ENCODE measurements at places on chromosomes 4 and X.

DNA sequence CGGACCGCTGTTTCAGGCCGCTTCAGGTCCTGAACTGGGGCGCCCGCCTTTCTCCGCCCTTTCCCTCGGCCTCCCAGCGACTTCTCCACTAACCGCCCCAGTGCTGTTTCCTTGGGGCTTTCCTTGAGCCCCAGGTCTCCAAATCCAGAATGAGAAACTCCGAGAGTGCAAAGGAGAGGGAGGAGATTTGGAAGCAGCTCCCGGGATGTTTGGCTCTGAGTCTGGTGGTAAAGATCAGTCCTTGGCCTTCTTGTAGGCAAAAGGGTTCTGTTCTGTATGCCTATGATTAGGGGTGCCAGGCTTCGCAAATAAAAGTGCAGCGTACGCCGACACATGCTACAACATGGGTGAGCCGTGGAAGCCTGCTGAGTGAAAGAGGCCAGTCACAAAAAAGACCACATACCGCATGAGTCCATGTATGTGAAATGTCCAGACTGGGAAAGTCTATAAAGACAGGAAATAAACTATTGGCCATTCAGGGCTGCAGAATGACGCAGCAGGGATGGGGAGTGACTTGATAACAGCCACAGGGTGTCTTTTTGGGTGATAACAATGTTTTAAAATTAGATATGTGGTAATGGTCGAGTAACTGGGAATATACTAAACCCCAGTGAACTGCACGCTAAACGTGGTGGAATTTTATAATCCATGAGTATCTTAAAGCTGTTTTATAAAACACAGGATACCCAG lies 99.8 kb downstream of the TRAPPC11 start:
- DNase-seq = no peak

- DNase-seq = no peak
Observed at GRCh38 chr4:15031993-15032675, 29.9 kb downstream of the CPEB2 start.

- DNase-seq = no peak
Observed at GRCh38 chr4:89773805-89774204, 63.2 kb downstream of the SNCA start.

- DNase-seq = no peak
Observed at GRCh38 chr4:118398226-118399090, 45.7 kb upstream of the PRSS12 start.

GRCh38 chr4:85788604-85789003 lies 313.7 kb downstream of the ARHGAP24 start:
- DNase-seq = no peak

DNA sequence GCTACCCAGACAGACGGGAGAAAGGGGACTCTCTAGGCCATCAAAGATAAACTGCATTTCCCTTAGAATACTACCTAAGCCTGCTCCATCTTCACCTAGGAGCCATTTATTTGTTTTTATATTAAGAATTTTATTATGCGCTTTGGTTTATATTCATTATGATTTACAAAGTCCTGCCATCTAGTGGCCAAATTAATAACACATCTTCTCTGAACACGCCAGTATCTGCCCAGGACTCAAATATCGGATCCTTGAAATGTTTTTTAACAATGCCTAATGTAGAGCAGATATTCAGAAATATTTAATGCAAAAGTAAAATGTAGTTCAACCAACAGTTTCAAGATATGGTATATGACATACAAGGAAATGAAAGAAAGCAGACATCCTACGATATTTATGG lies 20.8 kb upstream of the PRPS2 start:
- DNase-seq = no peak

DNA sequence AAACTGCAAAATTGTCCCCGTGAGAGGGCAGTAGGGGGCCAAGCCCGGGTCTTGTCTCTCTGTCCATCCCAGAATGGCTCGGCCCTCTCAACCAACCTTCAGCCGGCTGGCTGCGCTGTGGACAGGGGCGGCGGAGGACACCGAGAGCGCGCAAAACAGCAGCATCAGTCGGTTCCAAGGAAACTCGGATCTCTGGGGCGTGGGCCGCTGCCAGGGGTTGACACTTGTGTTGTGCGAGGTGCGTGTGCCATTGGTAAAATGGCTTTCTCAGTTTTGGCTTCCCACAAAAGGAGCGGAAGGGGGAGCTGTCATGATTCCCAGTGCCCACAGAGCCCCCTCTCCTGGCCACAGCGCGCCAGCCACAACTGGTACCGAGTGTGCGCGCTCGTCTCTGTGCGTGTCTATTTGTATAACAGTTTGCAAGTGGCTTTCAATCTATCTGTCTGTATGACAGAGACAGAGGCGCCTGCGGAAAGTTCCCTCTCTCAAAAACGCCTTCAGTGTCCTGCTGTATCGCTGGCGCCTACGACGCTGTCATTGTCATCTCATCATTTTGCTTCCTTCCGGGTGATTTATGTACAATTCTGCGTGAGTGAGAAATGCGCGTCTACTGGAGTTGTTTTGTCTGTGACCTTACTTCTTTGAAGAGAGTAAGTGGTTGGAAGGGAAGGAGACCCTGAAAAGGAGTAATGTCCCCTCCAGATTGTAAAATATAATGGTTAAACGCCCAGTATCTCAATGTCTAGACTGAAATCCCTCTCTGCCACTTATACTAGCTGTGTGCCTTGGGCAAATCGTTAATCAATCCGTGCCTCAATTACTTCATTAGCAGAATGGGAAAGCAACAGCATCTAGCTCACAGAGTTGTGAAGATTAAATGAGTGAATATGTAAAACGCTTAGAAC lies 1.8 kb downstream of the DKK2 start:
- peak; percentile 39 for DNase-seq

- DNase-seq = no peak
Observed at GRCh38 chr4:8928074-8928473, 56.4 kb upstream of the HMX1 start.

DNA sequence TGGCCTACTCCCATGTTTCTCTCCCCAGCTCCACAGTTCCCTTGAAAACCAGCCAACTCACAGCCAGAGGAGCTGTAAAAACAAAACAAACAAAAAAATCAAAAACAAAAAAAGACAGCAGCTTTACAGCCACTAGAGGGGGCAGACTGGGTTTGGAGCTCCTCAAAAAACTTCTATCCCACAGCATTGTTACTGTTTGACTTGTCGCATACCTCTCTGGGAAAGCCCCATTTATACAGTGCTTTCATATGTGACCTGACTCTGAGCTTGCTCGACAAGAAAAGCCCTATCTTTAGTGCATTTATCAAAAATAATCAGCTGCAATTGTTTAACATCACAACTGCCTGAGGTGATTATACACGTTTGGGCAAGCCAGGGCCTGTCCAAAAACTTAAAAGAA lies 21.6 kb downstream of the TSPAN6 start:
- no peak for DNase-seq

DNA sequence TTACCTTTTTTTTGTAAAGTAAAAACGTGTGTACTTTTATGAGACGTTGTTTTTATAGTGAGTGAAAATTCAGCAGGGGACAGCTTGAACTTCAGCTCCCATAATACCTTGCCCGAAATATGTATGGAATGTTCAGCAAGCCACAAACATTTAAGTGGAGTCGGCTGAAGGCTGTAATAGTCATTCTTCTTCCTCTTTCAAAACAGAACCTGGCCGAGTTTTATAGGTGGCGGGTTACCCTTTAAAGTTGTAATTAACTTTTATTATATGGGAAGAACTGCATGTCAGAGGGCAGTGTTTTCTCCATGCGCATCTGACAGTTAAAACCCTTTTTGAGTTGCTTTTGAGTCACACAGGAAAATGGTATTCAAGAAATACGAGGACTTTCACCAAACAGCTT lies 50.7 kb downstream of the CLDN34 start:
- no peak for DNase-seq

GRCh38 chr4:149409146-149409545 lies 406.5 kb downstream of the IQCM start:
- peak; percentile 27 for DNase-seq

DNA sequence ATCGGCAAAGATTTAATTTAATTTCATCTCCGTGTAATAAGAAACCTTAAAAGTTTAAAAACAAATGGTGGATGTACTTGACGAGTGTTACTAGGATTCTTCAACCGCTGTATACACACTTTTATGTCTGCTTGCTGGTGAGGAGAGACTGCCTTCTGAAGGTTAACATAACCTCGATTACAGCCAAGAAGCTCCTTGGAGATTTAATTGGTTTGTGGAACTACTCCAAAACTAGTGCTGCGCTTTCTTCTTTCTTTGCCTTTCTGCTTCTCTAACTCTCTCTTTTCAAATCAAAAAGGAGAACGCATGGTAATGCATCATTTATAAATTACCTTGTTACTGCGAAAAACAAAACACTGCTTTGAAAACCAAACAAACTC lies 109.0 kb downstream of the ANTXR2 start:
- DNase-seq = no peak

DNA sequence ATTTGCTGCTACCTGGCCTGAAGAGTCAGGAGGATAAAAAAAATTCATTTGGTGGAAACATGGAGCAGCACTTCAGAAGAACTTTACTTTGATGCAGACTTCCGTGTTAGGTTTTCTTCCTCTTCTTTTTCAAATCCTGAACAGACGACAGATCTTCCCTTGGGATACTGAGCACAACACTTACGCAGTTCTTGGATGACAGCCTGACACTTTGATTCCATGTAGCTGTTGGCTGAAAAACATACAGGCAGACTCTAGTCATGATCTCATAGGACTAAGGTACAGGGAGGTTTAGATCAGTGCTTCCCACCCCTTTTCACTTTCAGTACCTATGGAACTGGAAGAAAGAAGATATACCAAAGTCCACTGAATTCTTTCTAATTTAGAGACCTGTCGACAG lies 9.2 kb downstream of the CMC4 start:
- DNase-seq = no peak

DNA sequence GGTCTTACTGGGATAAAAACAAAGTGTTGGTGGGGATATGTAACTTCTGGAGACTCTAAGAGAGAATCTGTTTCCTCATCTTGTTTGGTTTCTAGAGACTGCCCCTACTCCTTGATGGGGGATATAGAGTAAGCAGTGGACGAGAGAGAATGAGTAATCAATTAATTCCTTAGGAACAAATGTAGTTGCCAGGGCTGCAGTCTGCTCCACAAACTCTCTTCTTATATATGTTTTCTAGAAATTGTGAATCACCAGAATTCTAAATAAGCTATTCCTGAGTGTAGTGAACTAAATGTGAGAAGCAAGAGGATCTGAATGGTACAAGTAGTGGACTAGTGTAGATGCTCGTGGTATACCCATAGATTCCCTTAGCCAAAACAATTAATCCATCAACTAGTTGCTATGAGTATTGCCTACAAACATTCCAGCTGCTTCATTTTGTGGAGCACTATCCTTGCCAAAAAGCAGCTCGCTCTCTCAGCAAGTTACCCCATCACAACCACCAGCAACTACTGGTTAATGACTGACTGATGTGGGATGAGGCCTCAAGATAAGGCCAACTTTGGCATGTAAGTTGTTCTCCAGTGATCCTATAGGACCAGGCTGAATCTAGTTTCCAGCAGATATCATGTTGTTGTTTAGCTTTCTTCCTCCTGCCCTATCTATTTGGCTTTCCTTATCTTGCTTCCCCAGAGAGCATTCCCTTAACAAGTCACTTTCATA lies 273.0 kb downstream of the SLC7A11 start:
- DNase-seq = no peak

DNA sequence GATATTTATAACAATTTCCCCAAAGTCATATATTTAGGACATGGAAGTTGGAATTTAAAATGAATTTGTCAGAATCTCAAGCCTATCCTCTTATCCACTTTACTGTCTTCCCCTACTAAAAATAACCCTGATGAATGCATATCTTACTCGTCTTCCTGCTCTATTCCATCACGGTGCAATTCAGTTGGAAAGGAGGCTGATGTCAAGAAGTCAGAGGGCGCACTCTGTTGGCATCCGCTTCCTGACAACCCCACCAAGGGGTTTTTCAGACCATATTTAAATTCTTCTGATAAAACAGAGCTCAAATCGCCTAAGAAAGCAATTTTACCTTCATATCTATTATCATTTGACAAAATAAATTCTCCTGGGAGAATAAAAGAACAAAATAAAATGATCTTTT lies 233.5 kb downstream of the ARHGAP24 start:
- no peak for DNase-seq

DNA sequence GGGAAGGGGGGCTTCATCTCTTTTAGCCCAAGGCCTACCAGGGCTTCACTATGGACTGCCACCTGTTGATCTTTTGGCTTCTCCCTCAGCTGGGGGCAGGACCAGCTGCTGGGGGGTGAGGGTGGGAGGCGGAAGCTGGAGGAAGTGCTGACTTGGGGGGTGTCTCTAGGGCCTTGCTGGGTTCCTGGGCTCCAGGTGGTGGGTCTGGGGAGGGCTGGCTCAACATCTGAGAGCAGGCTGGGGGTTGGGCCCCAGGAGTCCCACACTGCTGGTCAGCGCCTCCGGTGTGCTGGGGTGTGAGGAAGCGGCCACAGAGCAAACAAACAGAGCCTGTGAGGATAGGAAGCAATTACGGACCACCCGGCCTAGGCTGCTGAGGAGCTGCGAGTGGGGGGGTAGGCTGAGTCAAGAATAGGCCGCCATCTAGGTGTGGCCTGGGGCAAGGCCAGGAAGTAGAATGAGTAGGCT lies 85.7 kb downstream of the EFNB1 start:
- DNase-seq = no peak

DNA sequence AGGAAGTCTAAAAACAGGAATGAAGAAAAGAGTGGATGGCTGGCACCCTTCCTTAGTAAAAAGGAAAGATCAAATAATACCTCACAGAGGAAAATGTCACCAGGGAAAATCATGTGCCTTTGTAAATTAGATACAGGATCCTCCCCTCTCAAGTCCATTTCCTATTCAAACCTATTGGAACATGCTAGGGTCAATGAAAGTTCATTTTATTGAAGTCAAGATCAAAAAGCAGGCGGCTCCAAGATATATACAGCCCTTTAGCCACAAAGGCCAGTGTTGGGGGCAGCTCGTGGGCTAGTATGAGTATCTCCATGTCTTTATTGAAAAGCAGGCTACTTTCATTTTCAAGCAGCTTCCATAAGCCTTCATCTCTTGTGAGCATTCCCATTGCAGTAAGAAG lies 141.1 kb downstream of the QDPR start:
- no peak for DNase-seq

DNA sequence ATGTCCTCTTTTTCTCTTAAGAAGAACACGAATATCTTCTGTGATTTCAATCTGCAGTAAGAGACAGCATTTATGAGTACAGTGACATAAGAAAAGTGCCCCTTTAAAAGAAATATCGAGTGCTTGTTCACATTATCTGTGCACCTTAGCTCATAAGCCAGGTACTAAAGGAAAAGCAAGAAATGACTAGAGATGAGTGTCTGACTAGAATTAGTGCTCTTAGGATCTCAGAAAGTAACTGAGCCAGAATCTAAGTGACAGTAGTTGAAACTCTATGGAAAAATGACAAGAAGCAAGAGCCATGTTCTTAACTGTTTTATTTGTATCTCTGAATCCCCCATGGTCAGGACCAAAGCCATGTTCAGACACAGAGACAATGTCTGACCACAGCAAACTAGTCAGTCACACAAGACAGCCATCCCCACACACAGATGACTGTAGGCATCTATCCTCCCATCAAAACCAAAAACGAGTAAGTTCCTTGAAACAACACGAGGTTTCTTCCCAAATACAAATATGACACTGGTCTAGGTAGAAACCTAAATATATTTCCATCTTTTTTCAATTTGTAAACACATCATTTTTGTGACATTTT lies 36.8 kb downstream of the ACSL4 start:
- DNase-seq = no peak

- peak; percentile 72 for DNase-seq
Observed at GRCh38 chr4:15004739-15005301, 2.5 kb downstream of the CPEB2 start.

- DNase-seq = no peak
Observed at GRCh38 chr4:83585982-83586508, 50.1 kb downstream of the GPAT3 start.

- DNase-seq = no peak
Observed at GRCh38 chr4:138981930-138982390, 33.6 kb upstream of the NOCT start.

Data from dorsolateral prefrontal cortex (tissue), 122 donors.